Aorta (tissue), 5 donors: ENCODE measurements at places on chromosomes 2 and 18.

GRCh38 chr2:43609290-43609918 is 13.6 kb upstream of the THADA start:
- no peak for DNase-seq

DNA sequence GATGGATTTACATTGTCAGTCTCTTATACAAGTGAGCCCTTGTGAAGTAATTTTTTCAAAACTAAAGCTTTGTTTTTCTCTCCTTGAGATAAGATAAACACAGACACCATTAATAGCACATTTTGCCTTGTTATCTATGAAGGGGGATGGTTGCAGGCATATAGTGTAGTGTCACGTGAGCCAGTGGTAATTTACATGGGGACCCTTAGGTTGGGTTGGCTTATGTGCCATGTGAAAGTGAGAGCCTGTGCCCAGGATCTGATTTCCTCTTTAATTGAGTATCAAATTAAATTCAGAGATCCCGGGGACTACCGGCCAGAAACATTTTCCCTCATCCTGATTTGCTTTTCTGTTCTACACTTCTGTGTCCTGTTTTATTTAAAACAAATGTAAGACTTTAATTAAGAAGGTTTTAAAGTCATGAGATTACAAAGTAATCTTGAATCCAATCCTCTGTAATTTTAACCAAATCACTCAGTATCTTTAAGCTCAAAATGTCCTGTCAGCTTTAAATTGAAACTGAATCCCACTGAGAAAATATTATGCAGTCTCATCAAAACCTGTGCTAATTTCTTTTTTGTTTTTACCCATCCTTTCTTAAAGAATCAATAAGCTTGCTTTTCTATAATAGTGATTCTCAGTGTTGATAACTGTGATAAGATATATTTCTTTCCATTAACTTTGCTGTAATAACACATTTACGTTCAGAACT is 63.8 kb downstream of the PTPRM start:
- DNase-seq: no peak

DNA sequence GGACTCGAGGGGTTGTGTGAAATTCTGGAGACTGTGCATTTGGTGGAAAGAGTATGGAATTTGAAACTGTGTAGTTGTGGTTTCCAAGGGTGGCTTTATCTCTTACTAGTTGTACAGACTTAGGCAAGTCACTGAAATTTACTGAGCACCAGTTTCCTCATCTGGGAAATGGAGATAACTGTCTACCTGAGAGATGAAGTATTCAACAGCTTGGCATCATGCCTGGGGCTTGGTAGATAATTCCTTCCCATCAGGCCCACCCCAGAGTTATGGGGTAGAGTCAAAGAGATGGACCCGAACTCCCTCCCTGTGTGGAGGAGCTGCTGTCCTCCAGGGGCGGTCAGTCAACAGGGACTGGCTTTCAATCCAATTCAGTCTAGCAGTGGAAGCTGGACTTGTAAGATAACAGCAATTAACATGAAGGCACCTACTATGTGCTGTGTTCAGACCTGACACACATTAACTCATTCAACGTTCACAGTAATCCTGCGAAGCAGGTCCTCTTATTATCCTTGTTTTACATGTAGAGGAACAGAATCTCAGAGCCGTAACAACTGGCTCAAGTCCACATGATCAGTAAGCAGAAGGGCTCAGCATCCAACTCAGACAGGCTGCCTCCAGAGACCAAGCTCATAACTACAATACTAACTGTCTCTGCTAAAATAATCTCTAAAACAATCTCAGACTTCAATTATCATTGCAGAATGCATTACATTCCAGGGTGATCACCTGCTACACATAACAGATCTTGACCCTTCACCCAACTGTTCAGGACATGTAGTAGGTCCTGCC is 432.1 kb downstream of the LPIN1 start:
- no peak for DNase-seq

GRCh38 chr2:235206399-235206798 is 254.6 kb downstream of the SH3BP4 start:
- no peak for DNase-seq

DNA sequence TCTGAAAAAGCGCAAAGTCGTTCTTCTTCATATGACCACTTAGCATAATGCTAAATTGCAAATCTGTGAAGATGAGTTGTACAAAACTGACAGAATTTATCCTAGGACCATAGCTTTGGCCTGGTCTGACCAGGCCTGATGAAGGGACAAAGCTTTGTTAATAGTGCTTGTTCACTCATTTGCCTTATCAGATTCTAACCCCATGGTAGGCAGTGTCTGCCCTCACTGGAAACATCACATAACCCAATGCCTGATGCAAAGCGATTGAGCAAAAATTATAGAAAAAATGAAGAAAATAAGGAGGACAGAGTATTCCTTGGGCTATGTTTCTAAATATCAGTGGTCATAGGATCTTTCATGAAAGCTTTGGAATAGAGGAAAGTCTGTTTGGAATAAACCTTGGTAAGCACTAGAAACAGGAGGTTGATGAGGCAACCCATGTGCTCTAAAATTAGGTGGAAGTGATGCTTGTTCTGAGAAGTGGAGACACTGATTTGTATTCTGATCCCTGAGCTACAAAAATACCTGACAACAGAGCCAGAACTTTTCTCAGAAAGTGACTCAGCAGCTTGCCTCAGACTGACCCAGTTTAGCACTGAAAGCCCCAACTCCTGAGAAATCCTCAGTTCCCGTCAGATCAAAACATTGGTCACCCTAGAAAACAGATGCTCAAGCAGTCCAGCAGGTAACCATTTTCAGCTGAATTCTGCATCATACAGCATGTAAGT is 131.4 kb upstream of the MAPRE2 start:
- no peak for DNase-seq

DNA sequence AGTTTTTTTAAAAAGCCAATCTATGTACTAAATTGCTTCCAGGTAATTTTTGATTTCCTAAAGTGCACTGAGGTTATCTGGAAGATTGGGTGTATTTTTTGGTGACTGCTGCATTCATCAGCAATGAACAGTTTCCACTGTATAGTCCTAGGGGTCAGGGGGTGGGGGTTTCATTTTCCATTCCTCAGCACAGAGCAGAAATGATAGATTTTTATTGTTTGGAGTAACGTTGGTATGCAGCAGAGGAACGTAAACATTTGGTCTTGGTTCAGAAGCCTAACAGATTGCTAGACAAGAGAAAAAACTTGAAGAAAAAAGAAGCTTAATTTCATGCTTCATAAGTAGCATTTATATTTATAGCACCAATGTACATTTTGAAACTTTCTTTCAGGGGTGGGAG is 54.9 kb downstream of the ZCCHC2 start:
- no peak for DNase-seq

DNA sequence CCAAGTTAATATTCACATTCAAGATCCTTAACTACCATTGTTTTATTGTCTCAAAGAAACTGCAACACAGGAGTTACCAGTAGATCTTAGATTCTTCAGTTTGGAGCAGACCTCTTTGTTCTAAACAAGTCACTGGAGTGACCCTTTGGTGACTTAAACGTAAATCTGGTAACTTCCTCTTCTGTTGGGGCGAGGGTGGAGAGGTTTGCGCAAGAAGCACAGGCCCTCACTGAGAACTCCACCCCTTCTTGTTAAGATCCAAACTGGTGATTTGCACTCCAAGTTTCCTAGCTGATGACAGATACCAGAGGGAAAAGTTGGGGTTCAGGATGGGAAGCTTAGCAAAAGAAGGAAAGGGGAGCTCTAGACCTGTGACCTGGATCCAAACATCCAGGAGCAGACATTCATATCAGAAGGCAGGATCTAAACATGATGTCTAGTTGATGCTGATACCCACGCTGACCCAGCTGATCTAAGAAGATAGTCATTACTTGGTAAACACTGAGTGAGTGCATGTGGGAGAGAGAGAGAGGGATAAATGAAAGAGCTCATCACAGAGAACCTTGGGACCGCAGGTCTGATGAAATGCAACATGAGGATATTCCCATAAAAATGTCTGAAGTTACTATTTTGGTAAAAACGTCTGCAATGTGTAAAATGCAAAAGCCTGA is 256.0 kb downstream of the CDH20 start:
- DNase-seq: no peak

GRCh38 chr18:12430137-12430990 is 22.6 kb downstream of the PRELID3A start:
- DNase-seq: no peak
